ENCODE measurements at places on chromosomes 12 and 14.

GRCh38 chr12:6044082-6044481 is 80.4 kb downstream of the VWF start:
- no peak for DNase-seq

DNA sequence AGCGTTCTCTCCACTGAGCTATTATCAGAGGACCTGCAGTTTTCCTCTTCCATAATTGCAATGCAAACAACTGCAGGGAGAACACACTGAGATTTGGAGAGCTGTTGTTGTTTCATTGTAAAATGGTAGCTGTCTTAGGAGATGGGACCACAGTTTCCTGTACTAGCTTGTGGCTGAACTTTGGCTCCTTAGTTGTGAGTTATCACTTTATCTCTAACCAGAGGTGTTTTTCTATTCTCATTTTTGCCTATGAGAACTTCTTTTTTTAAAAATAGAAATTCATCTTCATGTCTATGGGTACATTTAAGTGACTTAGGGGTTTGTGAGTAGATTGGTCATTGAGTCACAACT is 216.5 kb downstream of the SLC38A4 start:
- no peak for DNase-seq

- DNase-seq, result no peak
These were observed 296.5 kb downstream of the TMEM132D start for GRCh38 chr12:129607301-129607700.

GRCh38 chr12:100179252-100179651 is 21.4 kb upstream of the ACTR6 start:
- no peak for DNase-seq

DNA sequence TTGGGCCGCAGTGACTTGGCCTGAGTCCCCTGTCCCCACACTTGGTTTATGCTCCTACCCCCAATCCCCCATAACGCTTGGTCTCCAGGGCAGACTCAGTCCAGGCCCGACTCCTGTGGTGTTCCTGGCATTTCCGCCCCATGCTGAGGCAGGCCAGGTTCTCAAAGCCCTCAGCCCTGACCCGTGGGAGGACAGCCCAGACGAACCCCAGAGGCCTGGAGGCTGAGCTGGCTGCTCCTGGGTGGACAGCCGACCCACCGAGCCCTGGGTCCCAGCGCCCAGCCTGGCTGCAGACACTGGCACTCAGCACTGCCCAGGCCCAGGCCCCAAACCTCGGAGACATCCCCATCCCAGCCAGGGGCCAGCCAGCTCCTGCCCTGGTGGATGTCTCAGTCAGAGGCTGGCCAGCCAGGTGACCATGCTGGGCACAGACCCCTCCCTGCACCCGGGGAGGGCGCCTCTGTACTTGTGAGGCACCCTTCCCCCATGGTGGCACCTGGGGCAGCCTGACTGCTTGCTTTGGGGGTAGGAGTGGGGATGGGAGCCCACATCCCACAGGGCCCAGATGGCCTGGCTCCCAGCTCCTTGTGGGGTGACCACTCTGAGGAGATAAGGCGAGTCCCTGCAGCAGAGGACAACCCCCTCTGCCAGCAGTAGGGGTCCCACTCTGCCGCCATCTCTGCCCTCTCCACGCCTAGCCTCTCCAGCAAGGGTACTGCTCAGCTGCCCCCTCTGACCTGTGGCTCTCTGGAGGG is 1.4 kb downstream of the PLD4 start:
- no peak for DNase-seq

DNA sequence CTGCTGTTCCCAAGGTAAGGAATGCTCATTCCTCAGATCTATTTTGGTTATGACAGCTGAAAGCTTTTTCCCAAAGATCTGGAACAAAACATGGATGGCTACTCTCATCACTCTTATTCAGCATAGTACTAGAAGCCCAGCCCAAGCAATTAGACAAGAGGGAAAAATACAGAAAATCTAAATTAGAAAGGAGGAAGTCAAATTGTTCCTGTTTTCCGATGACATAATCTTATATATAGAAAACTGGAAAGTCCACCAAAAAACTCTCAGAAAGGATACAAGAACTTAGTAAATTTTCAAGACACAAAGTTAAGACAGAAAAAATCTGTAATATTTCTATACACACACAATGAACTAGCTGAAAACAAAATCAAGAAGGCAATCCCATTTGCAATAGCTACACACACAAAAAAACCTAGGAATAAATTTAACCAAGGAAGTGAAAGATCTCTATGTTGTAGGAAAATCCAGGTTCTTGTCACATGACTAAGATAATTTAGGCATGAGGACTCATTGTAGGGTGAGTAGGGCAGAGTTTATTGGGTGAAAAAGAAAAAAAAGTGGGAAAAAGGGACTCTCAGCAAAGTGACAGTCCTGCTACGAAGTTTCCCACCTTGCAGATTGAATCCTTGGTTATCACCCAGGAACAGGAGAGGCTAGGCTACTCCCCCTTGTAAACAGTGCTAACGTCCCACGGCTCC is 28.6 kb upstream of the KLRB1 start:
- no peak for DNase-seq

DNA sequence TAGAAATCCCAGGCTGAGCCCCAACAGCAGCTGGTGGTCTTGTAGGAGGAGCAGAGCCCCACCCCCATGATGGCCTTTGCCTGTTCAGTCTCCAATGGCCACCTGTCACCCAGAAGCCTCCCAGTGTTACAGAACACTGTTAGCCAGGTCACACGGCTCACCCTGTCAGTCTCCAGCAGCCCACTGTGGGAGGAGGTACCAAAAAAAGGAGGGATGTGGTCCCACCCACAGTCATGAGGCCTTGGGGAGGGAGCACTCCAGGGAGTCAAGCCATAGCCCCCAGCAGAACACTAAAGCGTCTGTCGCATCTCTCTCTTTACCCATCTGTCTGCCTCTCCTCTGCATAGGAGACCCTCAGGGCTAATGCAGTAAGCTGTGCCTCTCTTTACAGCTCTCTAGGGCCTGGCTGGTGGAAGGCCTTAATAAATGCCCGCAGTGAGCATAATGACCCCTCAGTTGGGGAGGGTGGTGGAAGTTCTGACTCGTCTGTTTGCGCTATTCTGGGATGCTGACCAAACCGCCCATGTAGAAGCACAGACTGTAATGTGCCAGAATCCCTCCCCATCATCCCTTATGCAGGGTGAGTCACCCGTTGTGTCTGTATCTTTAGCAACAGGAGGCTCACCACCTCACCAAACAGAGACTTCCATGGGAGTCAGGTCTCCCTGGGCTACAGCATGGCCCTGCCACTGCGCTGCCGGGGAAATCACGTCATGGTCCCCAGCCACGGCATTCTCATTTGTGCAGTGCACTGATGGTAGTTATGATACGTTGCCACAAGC is 14.6 kb downstream of the C14orf132 start:
- no peak for DNase-seq

DNA sequence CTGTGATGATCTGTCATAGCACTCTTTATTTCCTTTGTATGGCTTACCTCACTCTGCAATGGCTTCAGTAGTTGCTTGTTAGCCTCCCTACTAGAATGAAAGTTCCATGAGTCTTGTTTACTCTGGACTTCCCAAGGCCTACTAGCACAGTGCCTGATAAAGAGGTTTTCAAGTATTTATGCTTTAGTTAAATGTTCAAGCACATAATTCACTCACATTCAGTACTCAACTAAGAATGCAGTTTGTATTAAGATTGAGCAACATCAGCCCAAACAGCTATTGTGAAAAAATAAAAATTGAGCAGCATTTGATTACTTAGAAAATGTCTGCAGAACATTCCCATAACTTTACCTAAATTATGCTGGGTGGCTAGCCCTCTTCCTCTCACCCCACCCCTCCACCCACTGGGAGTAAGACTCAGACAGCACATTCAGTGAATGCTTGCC is 158.9 kb upstream of the AMIGO2 start:
- no peak for DNase-seq

Measured in activated naive CD4-positive, alpha-beta T cell treated with anti-CD3 and anti-CD28 coated beads, Interleukin-2, amount 50 U/mL, for 16 hours (primary cell).